Effector memory CD4-positive, alpha-beta T cell (primary cell): ENCODE measurements at places on chromosomes 4 and X.

DNA sequence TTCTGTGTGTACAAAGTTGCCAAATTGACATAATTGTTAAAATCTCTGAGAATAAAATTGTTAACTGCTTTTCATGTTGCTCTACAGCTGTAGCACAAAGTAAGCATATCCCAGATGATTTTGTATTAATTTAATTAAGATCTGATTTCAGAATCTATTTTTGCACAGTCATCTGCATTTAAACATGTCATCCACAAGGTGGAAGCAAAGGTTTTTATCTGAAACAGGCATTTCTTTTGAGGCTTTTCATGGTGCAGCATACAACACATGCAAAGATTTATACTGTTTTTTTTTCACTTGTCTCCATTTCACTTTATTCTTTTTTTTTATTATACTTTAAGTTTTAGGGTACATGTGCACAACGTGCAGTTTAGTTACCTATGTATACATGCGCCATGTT is 51.2 kb downstream of the GC start:
- no peak for DNase-seq

- no peak for DNase-seq
Measured at GRCh38 chr4:39050590-39050989, 11.4 kb upstream of the KLHL5 start.

GRCh38 chr4:184475498-184475897 is 1.1 kb upstream of the IRF2 start:
- DNase-seq = no peak

DNA sequence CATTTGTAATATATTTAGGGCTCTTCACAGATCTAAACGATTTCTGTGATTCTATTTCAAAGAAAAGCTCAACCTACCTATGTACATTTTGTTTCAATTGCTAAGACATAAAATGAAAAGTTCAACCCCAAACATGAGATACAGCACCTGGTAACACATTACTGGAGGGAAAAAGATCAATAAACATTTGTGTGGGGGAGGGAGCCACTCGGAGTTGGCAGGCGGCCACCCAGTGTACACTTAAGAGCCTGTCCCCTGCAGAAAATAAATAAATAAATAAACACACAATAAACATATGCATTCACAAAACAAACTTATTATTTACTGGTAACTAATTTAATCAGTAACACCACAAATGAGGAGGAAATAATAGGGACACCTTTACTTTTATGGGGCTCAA is 19.3 kb downstream of the PRSS48 start:
- DNase-seq = no peak

DNA sequence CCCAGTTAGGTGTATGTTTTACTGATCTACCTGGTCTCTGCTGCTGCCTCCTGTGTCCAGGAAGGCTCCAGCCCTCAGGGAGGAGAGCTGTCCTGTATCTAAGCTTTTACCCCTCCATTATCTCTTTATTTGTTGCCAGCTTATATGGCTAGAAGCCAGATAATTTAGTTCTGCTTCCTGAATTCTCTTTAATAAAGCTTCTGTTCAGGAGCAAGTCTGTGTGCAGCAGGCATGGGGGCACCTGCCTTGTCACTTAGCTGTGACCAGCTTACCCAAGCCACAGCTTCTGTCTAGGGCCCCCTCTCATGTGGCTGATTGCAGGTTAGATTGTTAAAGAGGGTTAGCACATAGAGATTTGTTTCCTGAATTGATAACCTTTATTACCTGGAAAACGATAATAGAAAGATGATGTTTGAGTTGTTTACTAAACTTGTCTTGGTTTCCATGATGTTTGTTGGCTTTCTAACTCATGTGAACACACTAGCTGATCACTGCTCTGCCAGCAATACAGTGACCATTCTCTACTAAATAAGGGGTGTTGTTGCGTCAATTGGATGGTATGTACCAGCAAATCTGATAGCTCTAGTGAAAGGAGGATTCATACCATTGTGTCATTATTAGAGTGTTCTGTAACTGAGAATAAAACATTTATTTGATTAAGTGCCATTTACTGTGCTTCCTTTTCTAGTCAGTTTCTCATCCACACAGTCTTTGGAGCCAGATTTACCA is 189.8 kb upstream of the ANK2 start:
- no peak for DNase-seq

- DNase-seq = no peak
Measured at GRCh38 chrX:33415459-33415858, 204.1 kb upstream of the DMD start.

- DNase-seq = no peak
Measured at GRCh38 chr4:76987153-76987591, 37.6 kb downstream of the SEPTIN11 start.

- DNase-seq = no peak
Measured at GRCh38 chrX:46140272-46140671, 404.9 kb downstream of the ZNF674 start.

- no peak for DNase-seq
Measured at GRCh38 chr4:57374866-57375595, 264.8 kb upstream of the IGFBP7 start.

- DNase-seq = no peak
Measured at GRCh38 chrX:54991706-54992105, 2.3 kb downstream of the PFKFB1 start.

DNA sequence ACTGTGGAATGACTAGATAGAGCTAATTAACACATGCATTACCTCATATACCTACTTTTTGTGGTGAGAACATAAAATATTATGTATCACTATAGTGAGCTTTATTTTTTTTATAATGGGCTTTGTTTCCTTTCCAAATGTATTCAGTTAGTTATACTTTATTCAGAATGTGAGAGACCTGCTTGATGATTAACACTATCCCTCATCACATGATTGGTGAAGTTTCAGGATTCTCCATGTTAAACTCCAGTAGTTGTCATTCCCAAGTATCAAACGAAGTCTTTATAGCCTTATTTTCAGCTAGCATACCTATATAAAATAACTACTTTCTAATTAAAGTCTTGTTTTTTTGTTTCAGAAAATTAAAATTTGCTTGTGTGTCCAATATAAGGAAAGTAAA is 8.8 kb downstream of the ZXDA start:
- DNase-seq = no peak

GRCh38 chr4:8303485-8304281 is 34.1 kb downstream of the HTRA3 start:
- DNase-seq = no peak

GRCh38 chrX:79153348-79153747 is 8.9 kb downstream of the GPR174 start:
- no peak for DNase-seq

DNA sequence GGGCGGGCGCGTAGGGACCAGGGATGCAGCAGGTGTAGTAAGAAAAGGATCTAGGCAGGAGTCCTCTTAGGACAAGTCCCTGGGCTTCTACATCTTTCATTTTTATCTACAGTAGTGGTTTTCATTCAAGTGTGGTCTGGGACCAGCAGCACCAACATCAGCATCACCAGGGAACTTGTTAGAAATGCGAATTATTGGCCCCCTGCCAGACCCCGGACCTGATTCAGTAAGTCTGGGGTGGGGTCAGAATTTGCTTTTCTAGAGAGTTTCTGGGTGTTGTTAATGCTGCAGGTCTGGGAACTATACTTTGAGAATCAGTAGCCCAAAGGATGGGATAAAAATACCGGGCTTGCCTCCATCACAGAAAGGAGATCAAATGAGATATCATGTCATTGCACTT is 1.3 kb upstream of the PCYT1B start:
- DNase-seq = no peak

GRCh38 chr4:145731028-145731427 is 51.1 kb downstream of the C4orf51 start:
- no peak for DNase-seq

DNA sequence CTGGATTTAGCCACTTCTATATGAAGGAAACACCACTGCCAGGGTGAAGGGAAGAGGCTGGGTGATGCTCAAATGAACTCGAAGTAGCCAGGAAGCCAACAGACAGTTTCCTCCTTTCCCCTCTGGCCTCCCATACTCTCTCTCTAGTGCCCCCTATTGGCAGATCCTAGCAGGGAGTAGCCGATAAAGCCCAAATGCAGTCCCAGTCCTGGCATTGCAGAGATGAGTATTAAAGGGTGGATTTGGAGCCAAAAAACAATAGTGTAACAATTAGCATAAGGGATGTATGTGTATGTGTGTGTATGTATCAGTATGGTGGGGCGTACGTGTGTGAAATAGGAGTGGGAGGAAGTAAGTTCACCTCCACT is 213.8 kb upstream of the LDB2 start:
- no peak for DNase-seq
